ENCODE measurements at places on chromosomes 7 and 10.

GRCh38 chr7:137474540-137475026, 131.1 kb upstream of the PTN start:
- no peak for DNase-seq

- DNase-seq = no peak
Observed at GRCh38 chr7:79730971-79731370, 277.5 kb upstream of the MAGI2 start.

- DNase-seq = peak; percentile 71
Observed at GRCh38 chr10:69684020-69684980, 54.3 kb downstream of the FAM241B start.

DNA sequence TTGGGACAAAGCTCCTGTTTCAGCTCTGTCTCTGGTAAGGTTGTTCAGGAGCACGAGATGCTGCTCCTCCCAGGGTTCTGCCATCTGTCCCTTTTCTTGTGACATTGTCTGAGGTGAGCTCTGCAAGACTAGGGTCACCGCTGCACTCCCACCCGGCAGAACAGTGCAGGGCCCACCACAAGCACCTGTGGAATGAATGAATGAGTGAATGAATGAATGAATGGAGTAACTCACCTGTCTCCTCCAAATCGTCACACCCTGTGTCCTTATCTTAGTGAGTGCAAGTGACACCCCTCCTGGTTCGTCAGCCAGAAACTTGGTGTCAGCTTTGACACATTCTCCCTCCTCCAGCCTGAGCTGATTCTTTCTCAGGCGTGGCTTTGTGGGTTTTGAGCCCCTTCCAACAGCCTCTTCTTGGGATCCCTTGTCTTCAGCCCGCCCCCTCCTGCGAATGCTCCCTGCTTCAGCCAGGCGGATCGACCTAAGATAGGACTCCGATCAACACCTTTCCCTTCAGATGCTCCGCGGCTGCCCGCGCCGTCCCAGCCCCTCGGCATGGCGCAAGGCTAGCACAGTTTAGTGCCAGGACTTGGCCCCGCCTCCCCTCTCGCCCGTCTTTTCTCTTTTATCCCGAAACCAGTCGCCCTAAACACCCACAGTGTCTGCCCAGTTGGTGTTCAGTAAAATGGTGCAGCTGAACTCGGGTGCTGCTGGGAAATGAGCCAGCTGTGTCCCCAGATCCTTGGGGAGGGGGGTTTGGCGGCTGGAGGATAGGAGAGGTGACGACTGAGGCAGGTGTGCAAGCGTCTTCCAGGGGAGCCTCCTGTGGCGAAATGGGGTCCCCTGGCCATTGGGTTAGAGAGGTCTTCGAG, 89.3 kb downstream of the BEND7 start:
- DNase-seq = no peak

DNA sequence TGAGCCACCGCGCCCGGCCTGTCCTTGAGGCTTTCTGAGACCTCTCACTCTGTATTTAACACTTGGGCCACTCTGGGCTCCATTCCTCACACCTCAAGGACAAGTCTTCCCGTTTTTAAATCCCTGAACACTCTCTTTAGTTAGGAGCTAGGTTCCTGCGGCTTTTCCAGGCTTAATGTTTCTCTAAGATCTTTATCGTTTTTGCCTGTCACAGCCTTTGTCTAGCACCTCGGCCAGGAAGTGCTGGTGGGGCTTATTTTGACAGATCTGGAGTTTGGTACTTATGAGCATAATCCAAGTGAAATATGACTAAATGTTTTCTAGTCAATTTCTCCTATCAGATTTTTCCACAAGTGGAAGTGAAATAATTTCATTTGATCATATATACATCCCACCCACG, 186.6 kb downstream of the DPY19L1 start:
- DNase-seq = no peak

GRCh38 chr10:119657725-119658124, 6.5 kb downstream of the BAG3 start:
- peak; percentile 66 for DNase-seq

Data from fibroblast of villous mesenchyme (primary cell).